ENCODE measurements at places on chromosomes 11 and 22.

DNA sequence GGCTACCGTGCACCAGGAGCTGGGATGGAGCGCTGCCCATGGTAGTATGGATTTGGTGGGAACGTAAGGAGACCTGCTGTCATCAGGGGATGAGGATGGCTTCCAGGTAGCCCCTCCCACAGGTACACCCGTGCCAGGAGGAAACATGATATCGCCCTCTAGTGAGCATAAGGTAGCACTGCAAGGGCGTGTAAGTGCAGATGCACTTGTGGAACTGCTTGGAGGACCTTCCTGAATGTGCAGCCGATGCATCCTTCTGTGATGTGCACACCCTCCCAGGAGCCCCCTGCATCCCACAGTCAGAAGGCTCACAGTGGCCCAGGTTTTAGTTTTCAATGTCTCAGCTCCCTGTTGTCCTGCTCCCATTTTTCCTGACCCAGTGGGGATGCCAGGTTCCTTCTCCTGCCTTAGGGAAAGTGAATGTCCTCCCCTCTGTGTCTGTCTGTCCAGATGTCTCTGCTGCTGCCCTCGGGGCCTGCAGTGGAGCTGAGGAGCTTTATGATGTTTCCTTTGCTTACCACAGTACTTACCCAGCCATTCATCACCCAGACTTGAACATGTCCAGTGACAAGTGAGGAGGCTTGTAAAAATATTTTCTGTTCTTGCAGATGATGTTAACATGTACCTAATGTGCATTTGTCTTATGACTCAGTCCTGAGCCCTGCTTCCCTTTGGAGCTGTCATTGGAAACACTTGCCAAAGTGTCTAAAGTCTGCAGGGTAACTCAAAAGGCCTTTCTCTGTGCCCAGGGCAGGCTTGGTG is 49.2 kb downstream of the DBX1 start:
- peak; percentile 12 for DNase-seq

DNA sequence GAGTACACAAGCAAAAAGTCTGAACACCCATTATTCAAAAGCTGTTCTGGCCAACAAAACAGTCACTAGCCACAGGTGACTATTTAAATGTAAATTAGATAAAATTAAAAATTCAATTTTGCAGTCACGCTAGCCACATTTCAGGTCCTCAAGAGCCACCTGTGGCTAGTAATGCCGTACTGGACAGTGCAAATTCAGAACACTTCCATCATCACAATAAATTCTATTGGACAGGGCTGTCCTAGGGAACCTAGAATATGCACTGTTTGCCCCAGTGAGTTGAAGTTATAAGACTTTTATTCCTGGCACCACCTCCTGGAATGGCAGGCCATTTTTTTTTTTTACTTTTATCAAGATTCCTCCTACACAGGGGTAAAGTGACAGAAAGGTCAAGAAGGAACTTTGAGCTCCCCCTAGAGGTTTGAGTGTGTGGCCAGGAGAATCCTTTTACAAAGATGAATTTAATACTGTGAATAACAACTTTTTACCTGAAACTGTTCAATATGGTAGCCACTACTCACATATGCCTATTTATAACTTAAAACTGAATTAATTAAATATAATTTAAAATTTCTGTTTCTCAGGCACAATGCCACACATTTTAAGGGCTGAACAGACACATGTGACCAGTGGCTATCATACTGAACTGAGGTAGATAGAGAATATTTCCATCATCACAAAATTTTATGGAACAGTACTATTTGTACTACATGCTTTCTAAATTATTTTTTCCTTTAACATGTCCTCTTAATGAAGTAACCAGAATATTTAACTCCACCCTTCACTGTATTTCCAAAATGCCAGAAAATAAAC is 6.5 kb downstream of the MSANTD2 start:
- DNase-seq, result no peak

DNA sequence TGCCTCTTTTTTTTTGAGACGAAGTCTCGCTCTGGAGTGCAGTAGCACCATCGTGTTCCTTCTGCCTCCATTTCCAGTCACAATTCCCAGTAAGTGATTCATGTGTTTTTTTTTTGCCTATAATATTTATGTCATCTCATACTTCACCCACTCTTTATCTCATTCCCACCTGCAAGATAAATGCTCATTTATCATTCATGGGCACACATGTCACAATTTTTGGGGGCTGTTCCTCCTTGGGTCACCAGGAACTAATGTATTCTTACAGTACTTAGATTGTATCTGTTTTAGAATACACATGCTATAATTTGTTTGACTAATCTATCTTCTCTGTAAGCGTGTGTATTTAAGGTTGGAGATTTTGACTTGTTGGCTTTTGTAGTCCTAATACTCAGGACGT is 222.7 kb downstream of the SWAP70 start:
- no peak for DNase-seq

DNA sequence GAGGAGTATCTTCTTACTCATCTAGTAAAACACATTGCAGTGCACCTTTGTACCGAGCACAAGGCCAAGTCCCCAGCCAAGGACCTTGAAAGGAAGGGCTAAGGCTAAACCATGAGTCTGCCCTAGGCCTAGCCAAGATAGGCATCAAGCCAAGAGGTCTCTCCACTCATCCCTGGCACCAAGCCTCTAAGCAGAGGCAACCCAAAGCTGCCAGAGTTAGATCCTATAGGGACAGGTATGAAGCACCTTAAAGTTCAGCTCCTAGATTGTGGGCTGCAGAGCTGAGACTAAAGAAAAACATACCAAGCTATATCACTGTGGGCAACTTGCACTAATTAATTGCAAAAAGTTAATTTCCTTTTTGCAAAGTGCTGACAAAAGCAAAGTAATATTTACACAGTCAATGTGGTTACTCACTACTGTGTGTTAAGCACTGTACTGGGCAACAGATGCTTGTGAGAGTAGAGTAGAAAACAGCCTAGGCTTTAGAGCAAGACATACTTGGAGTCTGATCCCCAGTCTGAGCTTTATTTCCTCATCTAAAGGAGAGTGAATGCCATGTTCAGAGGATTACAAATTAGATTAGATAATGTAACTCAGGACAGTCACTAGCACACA is 7.2 kb downstream of the COA4 start:
- no peak for DNase-seq

GRCh38 chr22:45546333-45547015 is 43.8 kb downstream of the FBLN1 start:
- no peak for DNase-seq

DNA sequence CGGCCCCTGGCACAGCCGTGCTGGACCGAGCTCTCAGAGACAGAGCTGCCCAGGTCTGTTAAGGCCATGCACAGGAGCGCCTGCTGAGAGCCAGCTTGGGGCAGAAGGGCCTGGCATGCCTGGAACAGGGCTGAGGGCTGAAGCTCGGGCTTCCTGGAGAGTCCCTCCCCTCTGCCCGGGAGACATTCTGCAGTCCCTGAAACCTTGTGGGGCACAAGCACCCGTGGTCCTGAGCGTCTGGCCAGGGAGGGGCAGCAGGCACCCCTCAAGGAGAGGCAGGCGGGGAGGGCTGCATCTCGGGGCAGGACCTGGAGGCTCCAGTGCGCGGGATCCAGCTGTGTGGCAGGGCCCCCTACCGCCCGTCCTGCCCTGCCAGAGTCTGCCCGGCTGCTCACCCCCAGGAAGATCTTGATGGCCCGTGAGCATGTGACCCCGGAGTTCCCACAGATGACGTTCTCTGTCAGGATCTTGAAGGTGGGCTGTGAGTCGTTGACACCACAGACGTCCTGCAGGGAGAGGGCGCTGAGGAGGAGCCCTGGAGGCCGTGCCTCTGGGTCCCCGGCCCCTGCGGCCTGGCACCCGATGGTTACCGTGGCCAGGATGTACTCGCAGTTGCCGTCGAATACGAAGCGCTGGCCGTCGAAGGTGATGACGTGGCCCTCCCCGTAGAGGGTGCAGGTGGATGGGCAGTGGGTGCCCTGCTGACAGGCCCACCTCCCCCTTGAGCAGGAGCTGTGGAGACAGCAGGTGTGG is 10.9 kb downstream of the MUC6 start:
- DNase-seq, result no peak

- no peak for DNase-seq
These were observed 455.9 kb downstream of the MN1 start for GRCh38 chr22:27345691-27346090.

DNA sequence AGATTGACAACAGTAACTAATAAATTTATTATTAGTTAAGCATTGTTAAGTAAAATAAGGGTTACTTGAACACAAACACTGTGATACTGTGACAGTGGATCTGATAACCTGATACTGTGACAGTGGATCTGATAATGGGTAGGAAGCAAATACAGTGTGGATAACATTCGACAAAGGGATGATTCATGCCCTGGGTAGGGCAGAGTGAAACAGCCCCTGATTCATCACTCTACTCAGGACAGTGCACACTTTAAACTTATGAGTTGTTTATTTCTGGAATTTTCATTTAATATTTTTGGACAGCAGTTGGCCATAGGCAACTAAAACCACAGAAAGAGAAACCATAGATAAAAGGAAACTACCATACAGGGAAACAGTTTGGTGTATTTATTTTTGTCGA is 60.8 kb upstream of the CTSC start:
- DNase-seq, result no peak
